Liver (tissue), 10 donors: ENCODE measurements at places on chromosomes 16 and 17.

DNA sequence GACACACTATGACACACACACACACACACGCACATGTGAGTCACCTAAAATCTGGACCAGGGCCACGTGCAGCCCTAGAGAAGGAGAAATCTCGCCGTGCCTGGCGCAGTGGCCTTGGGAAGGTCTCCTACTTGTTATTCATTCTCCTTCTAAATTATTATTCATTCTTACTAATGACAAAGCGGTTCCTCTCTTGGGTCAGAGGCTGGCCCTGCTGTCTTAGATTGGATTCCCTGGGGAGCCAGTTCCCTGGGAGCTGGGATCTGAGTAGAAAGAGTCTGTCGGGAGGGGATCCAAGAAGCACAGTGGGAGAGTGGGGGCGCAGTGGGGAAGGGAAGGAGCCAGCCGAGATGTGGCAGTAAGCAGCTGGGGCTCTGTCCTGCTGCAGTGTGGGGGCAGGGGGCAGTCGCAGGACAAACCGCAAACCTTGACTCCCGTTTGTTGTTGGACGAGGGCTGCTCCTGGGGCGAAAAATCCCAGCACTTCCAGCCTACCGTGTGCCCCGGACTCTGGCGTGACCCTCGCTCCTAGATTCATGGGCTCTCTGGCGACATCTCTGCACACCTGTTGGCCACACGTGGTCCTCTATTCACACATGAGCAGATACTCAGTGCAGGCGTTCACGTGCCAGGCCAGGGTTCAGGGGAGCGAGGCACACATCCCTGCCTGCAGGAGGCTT, 18.7 kb upstream of the JPH3 start:
- no peak for DNase-seq

- peak; percentile 47 for DNase-seq
These were observed 307 bp downstream of the CDYL2 start for GRCh38 chr16:80804056-80804525.

- DNase-seq = no peak
These were observed 18.0 kb downstream of the B9D1 start for GRCh38 chr17:19344311-19345066.

DNA sequence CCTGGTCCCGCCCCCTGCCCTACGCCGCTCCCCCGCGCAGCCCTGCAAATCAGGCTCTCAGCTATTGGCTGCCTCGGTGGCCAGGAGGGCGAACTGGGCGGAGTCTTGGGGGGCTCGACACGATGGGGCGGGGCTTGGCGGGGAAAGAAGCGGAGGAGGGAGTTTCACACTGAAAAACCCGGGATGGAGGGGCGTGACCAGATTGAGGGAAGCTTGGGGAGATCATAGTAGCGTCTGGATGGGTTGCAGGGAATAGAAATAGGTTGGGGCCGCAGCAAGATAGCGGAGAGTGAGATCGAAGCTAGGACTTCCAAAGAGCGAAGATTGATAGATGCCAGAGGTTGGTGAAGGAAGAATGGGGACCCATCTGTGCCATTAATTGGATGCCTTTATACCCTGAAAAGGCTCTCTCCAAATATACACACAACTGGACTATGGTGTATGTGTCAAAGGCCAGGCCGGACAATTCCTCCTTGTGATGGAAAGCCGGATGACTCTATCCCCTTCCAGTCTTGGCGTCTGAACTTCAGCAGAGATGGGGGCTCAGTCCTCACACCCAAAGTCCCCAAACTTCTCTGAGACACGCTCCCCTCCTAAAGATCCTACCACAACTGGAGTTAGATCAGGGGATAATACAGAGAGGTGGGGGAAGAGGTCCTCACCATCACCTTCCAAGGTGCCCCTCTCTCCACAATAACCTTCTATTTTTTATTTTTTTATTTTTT, 376 bp upstream of the STAC2 start:
- DNase-seq = no peak

GRCh38 chr17:66661411-66662256, 173.3 kb upstream of the CACNG5 start:
- no peak for DNase-seq

GRCh38 chr16:12395268-12395667, 408.4 kb downstream of the CPPED1 start:
- no peak for DNase-seq

DNA sequence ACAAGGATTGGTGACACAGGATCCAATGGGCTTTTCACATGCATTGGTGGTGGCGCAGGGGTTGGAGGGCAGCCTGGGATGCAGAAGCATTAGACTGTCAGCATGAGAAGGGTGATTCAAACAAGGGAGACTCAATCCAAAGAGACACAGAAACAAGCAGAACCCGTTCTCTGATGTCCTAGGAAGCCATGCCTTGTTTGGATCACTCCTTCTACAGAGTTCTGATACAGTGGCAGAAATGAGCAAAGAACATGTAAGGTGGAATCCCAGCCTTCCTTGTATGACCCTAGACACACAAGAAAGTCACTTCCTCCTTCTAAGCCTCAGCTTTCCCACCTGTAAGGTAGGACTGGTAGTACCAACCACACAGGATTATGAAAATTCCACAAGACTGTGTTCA, 5.7 kb downstream of the KRT33B start:
- no peak for DNase-seq

DNA sequence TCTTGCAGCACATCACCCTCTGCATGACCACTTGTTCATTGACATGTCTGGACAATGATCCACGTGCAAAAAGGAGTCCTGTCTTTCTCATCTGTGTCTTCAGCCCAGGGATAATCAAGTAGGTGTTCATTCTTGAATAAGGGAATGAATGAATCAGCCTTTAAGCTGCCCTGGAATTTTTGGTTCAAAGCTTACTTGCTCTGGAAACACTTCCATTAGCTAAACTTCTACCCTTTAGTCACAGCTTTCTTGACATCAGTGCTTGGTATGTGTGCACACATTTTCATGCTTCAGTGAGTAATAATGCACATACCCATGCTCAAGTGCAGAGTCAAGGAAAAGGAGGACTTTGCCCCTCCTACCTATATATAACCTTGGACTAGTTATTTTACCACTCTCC, 103.0 kb upstream of the CDH13 start:
- DNase-seq = no peak

- DNase-seq = no peak
These were observed 782.7 kb downstream of the CDH11 start for GRCh38 chr16:64339052-64339770.

- DNase-seq = no peak
These were observed 27.2 kb downstream of the ZNF423 start for GRCh38 chr16:49828533-49829267.

DNA sequence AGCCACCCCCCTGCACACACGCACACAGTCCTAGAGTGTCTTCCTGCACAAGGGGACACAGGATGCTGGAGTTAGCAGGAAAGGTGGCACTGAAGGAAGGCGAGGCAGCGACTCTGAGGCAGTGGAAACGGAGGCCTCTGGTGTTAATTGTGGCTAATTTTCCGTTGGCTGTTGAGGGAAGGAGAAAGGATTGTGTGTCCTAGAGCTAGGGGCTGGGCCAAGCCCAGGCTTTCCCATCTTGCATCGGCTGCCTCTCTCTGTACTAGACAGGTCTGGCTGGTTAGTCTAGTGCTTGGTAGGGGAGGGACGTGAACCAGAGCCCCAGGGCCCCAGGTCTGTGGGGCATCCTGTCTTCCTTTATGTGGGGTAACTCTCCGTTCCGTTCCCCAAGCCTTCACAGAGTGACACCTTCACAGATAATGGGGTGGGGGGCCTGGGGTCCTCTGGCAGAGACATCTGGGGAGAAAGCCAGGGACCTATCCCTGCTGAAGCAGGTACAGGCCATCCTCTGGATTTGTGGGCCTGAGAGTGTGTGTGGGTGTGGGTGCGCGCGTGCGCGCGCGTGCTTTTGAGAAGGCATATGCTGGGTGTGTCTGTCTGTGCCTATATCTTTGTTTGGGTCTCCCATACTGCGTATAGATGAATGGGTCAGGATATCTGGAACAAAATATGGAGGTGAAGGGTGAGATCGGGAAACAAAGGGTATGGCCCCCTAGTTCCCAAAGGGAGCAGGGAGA, at the start of gene CHD3:
TSS of gene CHD3 (plus strand) at position 606 of the 737 bp plus-strand sequence. CDS start 212 bp downstream, outside the sequence.
- no peak for DNase-seq

- DNase-seq = no peak
These were observed 467.8 kb downstream of the SLC39A11 start for GRCh38 chr17:72624652-72625051.

- no peak for DNase-seq
These were observed 23.3 kb downstream of the MINK1 start for GRCh38 chr17:4856271-4856936.

DNA sequence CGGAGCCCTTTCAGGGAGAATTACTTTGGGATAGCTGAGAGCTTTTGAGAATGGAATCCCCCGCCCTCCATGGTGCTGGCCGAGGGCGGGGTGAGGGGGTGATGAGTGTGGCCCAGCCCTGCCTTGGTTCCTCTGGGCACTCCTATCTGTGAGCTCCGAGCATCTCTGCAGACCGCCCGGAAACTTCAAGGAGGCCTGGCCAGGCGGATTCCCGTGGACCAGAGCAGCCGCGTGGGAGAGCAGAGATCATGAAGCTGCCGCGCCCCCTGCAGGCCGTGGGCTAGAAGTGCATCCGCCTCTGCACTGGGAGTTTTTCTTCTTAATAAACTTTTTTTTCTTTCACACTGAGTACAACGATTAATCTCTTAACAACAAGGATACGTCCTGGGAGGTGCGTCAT, 392.9 kb upstream of the EEF2KMT start:
- peak; percentile 39 for DNase-seq

GRCh38 chr17:43418441-43419374, 19.9 kb downstream of the ARL4D start:
- no peak for DNase-seq

- DNase-seq = no peak
These were observed 17.0 kb downstream of the ITGA3 start for GRCh38 chr17:50072925-50073324.

- peak; percentile 27 for DNase-seq
These were observed 39.2 kb downstream of the ADCY7 start for GRCh38 chr16:50305441-50306061.

DNA sequence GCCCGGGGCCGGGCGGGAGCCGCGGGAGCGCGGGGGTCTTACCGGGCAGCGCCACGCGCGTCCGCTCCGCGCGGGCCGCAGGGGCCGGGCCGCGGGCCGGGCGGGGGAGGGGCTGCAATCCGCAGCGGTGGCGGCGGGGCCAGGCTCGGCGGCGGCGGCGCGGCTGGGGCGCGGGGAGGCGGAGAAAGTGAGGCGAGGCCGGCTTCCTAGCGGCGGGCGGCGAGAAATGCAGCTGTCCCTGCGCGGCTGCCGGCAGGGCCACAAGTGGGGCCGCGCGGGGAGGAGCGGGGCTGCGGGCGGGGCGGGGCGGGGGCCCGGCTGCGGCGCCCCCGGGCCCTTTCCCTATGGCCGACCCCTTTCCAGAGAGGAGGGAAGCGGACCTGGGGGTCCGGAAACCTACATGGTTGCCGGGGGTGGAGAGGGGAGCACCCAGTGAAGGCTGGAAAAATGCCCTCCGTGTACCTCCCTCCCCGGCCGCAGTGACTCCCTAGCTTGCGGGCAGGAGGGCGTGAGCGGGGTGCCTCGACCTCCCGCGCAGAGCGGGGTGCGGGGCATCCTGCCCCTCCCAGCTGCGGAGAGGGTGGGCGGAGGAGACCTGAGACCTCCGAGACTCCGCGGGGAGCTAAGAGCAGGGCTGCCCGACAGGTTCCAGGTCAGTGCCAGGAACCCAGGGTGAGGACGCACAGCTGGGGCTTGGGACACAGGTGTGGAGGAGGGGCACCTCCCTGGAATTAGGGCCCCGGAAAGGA, at the start of gene CUEDC1:
TSS of gene CUEDC1 (minus strand) at position 230 of the 749 bp plus-strand sequence. CDS start 69,848 bp downstream, outside the sequence.
- DNase-seq = peak; percentile 66

DNA sequence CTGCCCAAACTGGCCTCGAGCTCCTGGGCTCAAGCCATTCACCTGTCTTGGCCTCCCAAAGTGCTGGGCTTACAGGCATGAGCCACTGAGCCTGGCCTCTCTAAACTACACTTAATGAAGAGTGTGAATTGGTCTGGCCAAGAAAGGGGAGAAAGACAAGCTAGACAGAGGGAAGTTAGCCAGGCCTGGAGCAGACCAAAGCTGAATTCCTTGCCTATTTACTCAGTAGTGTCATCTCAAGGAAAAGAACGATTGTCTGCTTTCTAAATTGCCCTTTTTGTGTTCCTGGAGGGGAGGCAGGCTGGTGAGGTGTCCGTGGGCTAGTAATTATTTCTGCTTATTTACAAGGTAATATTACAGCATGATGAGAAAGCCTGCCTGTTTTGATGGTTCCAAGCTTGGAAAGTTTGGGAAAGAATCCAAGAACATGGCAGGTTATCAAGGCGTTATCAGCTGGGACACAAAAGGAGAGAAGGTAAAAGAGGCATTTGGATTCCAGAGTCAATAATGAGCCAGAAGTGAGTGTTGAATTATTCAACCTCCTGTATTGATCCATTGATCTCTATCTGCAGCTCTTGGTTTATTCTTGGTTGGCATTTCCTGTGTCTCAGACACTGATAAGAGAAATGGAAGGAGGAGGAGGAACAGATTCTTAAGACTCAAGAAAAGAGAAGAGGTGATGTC, 6.3 kb upstream of the CBFB start:
- DNase-seq = no peak

GRCh38 chr17:16215965-16216316, 607 bp upstream of the NCOR1 start:
- peak; percentile 76 for DNase-seq

- peak; percentile 65 for DNase-seq
These were observed 175.3 kb downstream of the UTP18 start for GRCh38 chr17:51435641-51436091.

- peak; percentile 68 for DNase-seq
These were observed 4.7 kb upstream of the GPRC5C start for GRCh38 chr17:74427048-74427762.

DNA sequence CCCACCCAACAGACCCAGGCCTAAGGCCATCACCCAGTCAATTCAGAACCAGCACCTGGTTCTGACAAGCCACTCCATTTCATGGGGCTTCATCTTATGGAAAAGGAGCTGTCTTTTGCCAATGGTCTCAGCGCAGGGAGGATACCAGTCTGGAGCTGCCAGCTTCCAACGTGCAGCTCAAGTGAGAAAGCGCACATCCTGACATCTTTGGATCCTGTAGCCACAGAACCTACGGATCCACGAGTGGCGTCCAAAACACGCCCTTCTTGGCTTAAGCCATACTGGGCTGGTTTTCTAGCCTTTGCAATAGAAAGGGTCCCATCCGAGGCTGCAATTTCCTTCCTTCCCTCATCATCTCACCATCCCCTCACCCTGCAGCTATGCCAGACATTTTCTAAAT, 101.8 kb downstream of the GAS7 start:
- DNase-seq = no peak

DNA sequence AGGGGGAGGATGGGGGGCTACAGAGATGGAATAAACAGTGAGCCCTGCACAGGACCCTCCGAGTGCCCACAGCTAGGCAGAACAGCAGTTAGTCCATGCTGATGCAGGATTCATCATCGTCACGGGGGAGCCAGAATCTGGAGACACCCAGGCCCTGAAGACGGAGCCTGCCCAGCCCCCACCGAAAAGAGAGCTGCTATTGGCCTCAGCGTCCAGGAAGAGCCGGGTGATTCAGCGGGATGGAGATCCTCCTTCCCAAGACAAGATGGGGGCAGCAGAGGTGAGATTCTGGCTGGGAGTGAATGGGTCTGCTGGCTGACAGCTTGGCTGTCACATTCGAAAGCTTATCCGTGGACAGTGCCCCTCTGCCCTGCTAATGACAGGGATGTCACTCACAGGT, 133.6 kb upstream of the CRHR1 start:
- DNase-seq = no peak
